Endothelial cell (in vitro differentiated cells): ENCODE measurements at places on chromosomes 2 and 18.

DNA sequence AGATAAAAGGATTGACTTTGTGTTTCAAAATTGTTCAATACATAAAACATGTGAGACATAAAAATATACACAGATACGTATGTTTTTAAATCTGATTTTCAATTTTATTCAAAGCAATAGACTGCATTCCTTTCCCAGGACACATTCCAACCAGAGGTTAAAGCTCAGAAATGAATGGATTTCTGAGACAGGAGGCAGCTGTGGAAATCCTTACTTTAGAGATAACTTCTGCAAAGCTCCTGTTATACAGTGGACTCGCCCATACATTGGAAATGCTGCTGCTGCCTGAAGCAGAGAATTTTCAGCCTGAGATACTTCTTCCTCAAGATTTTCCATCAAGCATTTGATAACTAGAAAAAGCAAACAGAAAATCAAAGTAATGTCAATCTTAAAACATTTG lies 43.8 kb downstream of the THADA start:
- DNase-seq, result no peak

- no peak for DNase-seq
These were observed 4.6 kb downstream of the PPP1R7 start for GRCh38 chr2:241154915-241155314.

- no peak for DNase-seq
These were observed 12.9 kb downstream of the CD226 start for GRCh38 chr18:69934601-69935265.

DNA sequence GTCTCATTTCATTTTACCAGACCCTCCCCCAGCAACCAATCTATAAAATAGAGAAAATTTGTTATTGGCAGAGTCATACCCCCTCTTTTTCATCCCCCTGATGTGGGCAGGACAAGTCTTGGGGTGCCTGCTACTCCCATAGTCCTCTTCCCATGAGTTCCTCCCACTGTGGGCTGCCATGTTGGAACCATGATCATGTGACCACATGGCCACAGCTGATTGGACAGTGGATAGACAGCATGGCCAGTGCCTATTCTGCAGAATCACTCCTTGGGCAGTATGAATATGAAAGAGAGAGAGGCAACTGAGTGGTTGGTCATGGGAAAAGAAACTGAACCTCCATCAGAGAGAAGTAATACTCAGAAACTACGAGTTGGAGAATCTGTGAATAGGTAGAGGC lies 84.9 kb downstream of the PDCL3 start:
- DNase-seq, result no peak

GRCh38 chr2:40658941-40659340 lies 207.1 kb upstream of the SLC8A1 start:
- DNase-seq, result peak; percentile 55

DNA sequence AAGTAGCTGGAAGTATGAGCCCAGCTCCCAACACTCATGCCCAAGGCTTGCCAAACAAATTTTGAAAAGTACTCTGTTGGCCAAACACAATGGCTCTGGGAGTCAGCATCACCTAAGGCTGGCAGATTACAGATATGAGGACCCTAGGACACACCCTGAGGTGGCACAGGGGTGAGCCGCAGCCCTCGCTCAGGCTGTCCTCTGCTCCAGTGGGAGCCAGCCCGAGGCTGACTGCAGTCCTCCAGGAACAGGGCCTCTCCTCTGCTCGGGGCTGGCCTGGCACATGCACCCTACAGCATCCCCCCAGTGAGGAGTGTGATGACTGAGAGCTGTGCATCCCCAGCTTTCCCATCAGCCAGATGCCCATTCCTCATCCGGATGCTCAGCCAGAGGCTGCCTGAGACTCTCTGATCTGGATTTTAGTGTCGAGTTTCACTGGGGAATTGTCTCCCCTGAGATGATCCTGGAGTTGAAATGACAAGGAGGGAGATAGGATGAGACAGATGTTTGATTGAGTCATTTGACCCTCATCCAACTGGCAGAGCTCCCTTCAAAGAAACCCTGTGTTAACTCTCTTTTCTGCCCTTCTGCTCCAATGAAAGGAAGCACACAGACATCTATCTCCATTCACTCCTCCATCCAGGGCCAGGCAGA lies 269.3 kb upstream of the NCKAP5 start:
- no peak for DNase-seq

DNA sequence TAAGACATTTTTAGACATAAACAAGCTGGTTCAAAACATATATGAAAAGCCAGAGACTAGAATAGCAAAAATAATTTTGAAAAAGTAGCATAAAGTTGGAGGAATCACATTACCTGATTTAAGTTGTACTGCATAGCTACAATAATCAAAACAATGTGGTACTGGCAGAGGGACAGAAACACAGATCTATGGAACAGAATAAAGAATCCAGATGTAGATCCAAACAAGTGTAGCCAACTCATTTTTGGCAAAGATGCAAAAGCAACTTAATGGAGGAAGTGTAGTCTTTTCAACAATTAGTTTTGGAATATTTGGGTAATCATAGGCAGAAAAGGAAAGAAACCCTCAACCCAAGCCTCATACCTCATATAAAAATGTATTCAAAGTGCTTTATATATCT lies 278.7 kb upstream of the ZNF521 start:
- no peak for DNase-seq

DNA sequence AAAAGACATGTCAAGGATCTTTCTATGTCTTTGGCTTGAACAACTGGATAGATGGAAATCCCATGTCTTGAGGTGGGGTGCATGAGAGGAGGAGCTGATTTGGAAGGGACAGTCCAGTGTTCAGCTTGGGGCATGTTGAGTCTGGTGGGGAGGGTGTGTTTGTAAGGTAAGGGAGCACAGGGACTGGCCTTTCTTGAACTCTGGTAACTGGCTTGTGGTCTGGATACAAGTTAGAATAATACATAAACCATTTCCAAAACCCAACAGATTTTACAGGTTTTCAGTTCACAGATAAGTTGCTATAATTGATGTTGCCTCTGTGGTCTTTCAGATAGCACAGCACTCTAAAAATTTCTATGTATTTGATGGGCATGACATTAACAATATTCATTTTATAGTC lies 24.2 kb downstream of the RHBDD1 start:
- DNase-seq, result no peak

- no peak for DNase-seq
These were observed 604.3 kb upstream of the POU3F3 start for GRCh38 chr2:104249629-104250028.

- peak; percentile 33 for DNase-seq
These were observed 47.4 kb downstream of the DNAJC10 start for GRCh38 chr2:182763311-182763912.

GRCh38 chr2:41026613-41027012 lies 574.7 kb upstream of the SLC8A1 start:
- DNase-seq, result no peak

- peak; percentile 59 for DNase-seq
These were observed 10.4 kb upstream of the FAM228A start for GRCh38 chr2:24164416-24164973.

GRCh38 chr2:65355186-65355831 lies 77.1 kb downstream of the SPRED2 start:
- no peak for DNase-seq

DNA sequence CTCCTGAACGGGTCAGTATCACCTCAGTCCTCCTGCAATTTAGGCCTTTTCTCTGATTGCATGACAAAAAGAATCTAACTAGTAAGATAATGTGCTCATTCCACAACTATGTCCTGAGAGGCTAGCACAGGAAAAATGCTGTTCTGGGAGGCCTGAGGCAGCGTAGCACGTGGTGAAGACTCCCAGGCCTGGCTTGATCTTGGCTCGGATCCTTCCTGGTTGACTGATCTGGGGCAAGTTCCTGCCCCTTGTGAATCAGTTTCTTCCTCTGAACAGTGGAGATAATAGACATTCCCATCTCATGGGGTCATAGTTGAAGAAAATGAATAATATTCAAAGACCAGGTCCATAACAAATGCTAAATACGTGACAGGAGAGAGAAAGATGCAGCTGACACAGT lies 12.3 kb downstream of the FBLN7 start:
- no peak for DNase-seq

- DNase-seq, result no peak
These were observed 323.6 kb upstream of the HS6ST1 start for GRCh38 chr2:128642316-128642715.

DNA sequence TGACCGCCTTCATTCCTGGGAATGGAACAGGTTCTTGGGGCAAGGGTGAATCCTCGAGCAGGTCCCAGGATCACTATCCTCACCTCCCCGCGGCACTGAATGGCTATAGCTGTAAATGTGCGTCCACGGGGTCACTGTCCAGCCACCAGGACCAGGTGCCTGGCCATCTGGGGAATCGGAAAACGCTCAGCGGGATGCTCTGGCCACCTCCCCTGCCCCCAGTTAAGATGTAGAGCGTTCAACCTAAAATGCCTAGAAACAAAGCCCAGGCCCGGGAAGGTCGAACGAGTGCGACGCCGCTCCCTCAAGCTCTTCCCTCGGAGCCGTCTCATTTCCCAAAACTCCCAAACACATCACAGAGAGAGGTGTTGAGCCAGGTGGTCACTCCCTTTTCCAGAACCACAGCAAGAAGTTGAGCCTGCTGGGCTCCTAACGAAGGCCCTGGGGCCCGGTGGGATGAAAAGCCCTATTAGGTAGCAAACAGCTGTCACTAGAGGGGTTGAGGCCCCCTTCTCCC lies 795 bp upstream of the CAPN10 start:
- no peak for DNase-seq

- no peak for DNase-seq
These were observed 160.8 kb downstream of the FHOD3 start for GRCh38 chr18:36458306-36458705.

GRCh38 chr2:117921520-117921919 lies 92.3 kb downstream of the CCDC93 start:
- no peak for DNase-seq

GRCh38 chr2:99710721-99711120 lies 220.9 kb upstream of the REV1 start:
- DNase-seq, result no peak

GRCh38 chr2:113282747-113283533 lies 4.2 kb upstream of the PAX8 start:
- DNase-seq, result no peak

- no peak for DNase-seq
These were observed 67.2 kb downstream of the CUL3 start for GRCh38 chr2:224517963-224518362.

DNA sequence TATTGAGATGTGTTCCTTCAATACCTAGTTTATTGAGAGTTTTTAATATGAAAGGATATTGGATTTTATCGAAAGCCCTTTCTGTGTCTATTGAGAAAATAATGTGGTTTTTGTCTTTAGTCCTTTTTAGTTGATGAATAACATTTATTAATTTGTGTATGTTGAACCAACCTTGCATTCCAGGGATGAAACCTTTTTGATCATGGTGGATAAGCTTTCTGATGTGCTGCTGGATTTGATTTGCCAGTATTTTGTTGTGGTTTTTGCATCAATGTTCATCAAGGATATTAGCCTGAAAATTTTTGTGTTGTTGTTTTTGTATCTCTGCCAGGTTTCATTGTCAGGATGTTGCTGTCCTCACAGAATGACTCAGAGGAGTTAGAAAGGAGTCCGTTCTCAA lies 1710.4 kb downstream of the SUCLG1 start:
- DNase-seq, result no peak

DNA sequence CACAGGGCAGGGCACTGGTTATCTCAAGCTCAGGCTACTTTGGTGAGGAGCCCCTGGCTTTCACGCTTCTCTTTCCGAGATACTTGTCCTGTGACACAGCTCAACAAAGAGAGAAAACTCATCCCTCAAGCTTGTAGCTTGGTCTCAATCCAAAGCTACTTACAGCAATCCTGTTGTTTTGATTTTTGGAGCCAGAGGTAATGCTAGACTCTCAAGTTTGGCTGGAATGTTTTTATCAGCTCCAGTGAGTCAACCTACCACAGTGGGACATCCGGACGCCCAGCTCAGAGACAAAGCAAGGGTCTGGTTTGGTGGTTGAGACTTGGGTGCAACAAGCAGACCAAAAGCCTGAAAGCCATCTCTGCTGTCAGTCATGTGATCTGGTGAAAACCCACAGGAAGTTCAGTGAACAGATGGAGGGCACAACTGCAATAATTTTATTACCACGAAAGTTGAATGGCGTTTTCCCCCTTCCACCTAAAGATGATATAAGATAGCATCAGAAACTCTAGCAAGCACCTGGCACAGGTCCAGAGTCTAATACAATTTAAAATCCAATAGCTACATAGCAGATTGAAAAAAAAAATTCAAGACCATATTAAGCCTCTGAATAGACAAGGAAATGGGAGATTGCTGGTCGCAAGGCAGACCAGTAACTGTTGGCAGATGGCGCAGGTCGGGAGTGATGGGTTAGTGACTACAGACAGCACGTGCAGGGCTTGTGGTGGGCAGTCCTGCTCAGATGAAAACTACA lies 102.3 kb upstream of the SMAD7 start:
- no peak for DNase-seq

GRCh38 chr2:85725451-85725850 lies 28.3 kb upstream of the ATOH8 start:
- no peak for DNase-seq

GRCh38 chr2:109647636-109648035 lies 33.5 kb downstream of the SOWAHC start:
- no peak for DNase-seq

DNA sequence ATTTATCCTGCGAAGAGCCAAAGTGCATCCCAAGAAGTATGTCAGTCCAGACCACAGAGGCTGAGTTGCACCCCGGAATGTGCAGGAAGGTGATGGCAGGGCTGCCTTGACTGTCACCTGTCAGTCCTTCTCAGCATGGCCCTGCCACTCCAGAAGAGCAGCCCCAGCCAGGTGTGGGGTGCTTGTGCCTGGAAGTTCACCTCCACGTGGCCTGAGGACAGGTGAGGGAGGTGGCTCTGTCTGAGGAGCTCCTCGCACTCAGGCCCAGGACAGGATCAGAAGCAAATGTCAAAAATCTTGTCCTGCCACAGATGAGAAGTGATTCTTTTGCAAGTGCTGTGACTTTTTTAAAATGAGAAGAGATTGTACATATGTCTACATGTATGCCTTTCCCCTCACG lies 31.4 kb upstream of the B3GNT7 start:
- no peak for DNase-seq

DNA sequence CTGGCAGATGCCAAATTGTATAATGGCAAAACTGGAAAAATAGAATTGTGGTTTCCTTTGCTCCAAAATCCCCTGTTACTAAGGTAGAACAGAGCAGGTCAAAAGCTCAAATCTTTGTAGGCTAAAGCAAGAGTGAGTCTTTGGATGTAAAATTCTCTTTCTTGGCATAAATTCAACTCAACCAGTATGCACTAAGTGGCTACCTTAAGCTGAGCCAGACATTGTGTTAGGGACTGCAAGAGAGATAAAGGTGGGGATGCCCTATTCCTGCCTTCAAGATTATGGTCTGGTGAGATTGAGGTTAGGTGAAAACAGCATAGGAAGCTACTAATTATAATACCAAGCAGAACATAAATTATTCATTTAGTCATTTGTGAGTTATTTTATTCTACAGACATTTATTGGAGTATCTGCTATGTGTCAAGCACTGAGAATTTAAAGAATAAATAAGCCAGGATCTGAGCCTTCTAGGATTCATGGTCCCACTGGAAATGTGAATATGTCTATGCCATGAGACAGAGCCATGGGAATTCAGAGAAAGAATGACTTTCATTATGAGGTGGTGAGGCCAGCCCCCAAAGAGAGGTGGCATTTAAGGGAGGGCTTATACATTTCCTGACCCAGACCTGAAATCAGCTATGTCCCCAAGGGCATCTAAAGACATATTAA lies 198.0 kb upstream of the NCKAP5 start:
- no peak for DNase-seq
